ENCODE measurements at places on chromosomes 16 and 17. TPM values are rescaled to one million over a fixed set of nuclear protein-coding genes. Genes with fewer than 3 reads are reported as not detected.

DNA sequence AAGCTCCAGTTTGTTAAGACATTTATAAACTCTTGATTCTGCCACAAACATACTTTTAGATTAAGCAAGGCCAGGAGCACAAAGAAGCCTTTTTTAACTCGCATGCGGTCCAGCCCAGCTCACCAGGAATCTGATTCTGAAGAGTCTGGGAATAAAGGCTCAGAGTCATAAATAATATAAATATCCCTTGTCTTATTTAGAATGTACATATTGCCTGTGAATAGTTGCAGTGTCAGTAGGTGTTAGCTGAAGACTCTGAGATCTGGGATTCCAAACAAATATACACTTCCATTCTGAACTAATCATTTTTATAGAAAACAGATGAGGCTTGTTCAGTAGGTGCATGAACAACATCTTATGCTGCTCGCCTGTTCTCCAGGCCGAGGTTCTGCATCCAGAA is 59.1 kb upstream of the ELAC2 start:
- DNase-seq, result no peak

The NPTX1 gene
- 0.70 TPM for polyA plus RNA-seq

GRCh38 chr17:18257268-18257981 is 1.1 kb downstream of the FLII start:
- no peak for DNase-seq

The KRT39 gene
- polyA plus RNA-seq, result not detected

GRCh38 chr17:39597372-39598046 is 10.2 kb downstream of the NEUROD2 start:
- DNase-seq, result no peak

DNA sequence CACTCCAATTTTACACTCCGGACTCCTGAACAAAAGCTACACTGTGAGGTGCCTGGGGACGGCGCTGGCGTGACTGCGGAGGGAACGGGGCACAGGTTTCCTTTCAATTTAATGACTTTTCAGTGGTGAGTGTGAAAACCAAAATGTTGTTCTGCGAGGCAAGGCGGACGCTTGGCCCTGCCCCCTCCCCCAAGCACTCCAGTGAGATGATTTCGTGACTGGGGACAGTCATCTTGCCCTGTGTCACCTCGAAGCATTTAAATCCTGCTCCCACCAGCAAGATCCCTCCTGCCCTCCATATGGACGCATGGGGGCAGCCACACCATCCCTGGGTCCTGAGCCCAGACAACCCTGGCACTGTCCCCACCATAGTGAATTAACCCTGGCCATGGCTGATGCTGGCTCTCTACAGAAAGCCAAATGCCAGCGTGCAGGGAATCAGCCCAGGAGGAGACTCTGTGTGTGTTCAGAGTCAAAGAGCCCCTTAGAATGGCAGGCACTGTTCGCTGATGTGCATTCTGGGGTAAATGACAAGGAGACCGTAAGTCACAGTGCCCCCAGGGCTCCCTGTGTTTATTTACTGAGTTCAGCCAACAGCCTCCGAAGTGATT is 41.0 kb downstream of the C16orf95 start:
- DNase-seq, result no peak

GRCh38 chr16:53912155-53912554 is 208.2 kb downstream of the FTO start:
- DNase-seq, result no peak

GRCh38 chr16:79331066-79331465 is 269.5 kb downstream of the MAF start:
- no peak for DNase-seq

- DNase-seq, result no peak
Measured at GRCh38 chr17:13036751-13037150, 18.9 kb upstream of the ELAC2 start.

GRCh38 chr16:53713403-53714204 is 9.6 kb downstream of the FTO start:
- no peak for DNase-seq
